Effector memory CD8-positive, alpha-beta T cell (primary cell): ENCODE measurements at places on chromosomes 12 and 14.

GRCh38 chr12:53208435-53208834 is 1.4 kb upstream of the ITGB7 start:
- peak overlapping the region; percentile 92 for H3K4me3 ChIP-seq
- H3K27ac ChIP-seq, result peak overlapping the region; percentile 85
- peaks cover 32% of the 10 kb centered on the region for H3K36me3 ChIP-seq
- H3K4me1 ChIP-seq, result peaks cover 61% of the 10 kb centered on the region
- no peaks in the 10 kb centered on the region for H3K27me3 ChIP-seq
- DNase-seq, result no peak

DNA sequence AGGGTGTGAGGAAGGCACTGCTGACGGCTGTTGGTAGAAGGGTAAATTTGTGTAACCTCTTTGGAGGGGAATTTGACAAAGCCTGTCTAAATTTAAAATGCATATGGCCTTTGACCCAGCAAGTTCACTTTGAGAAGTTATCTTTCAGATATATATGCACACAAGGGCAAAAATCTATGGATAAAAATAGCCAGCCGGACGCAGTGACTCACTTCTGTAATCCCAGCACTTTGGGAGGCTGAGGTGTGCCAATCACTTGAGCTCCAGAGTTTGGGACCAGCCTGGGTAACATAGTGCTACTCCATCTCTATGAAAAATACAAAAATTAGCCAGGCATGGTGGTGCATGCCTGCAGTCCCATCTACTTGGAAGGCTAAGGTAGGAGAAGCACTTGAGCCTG is 13.4 kb downstream of the UBC start:
- H3K4me3 ChIP-seq, result no peak overlapping the region
- H3K4me1 ChIP-seq, result peaks cover 10% of the 10 kb centered on the region
- no peak for DNase-seq
- no peak overlapping the region for H3K27ac ChIP-seq

DNA sequence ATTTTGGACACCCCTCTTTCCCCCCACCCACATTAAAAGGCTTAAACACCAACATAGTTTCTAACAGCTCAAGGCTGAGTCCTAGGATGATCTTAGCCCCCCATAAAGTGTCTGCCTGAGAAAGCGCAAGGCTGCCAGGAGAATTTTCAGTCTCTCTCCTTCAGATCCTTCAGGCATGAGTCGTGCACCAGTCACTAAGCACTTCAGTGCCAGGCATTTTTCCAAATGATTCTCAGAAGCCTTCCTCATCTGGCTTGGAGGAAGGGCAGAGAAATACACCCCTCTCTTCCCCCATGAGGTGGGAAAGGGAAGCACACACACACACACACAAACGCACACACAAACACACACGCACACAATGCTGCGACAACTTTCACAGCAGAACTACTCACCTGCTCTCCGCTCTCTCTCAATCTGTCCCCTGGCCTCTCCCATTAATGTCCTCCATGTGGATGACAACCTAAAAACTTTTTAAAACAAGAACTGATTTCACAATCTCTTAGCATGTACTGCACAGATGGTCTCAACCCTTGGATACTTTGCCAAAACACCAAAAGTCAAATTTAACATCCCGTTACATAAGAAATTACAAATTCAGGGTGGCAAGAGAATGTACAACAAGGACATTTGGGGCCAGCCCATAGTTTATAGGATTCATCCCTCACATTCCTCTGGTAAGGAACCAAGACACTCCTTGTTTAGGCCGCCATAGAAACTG is 49.8 kb downstream of the CKAP4 start:
- H3K4me1 ChIP-seq, result no peaks in the 10 kb centered on the region
- DNase-seq, result no peak
- H3K4me3 ChIP-seq, result no peak overlapping the region

GRCh38 chr14:102554821-102555819 is 37.3 kb upstream of the RCOR1 start:
- peaks cover 4% of the 10 kb centered on the region for H3K27me3 ChIP-seq
- peak overlapping the region; percentile 82 for H3K4me3 ChIP-seq
- peak overlapping the region; percentile 79 for H3K27ac ChIP-seq
- peaks cover 2% of the 10 kb centered on the region for H3K4me1 ChIP-seq
- DNase-seq, result peak; percentile 46

DNA sequence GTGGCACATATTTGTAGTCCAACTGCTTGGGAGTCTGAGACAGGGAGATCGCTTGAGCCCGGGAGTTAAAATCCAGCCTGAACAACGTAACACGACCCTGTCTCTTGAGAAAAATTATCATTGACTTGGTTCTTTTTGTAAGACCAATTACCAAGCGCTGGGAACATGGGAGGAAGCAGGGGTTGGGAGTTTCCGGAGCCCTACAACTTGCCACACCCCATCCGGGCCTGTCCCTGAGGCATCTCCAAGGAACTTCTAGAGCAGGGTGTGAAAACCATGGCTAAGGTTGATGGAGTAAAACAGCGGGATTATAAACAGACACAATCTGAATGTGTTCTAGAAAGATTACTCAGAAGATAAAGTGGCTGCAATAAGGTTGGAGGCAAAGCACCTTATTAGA is 10.3 kb downstream of the PLXNC1 start:
- H3K4me3 ChIP-seq, result no peak overlapping the region
- no peak overlapping the region for H3K27ac ChIP-seq
- H3K36me3 ChIP-seq, result no peaks in the 10 kb centered on the region
- H3K27me3 ChIP-seq, result no peaks in the 10 kb centered on the region
- peaks cover 25% of the 10 kb centered on the region for H3K4me1 ChIP-seq

- no peak for DNase-seq
- H3K4me3 ChIP-seq, result no peak overlapping the region
- no peaks in the 10 kb centered on the region for H3K36me3 ChIP-seq
- no peaks in the 10 kb centered on the region for H3K27me3 ChIP-seq
These were observed 70.4 kb upstream of the KITLG start for GRCh38 chr12:88650715-88651114.
